ENCODE measurements at places on chromosomes 6 and 20.

- DNase-seq = no peak
Measured at GRCh38 chr20:52420805-52421204, 229.2 kb upstream of the ZFP64 start.

GRCh38 chr6:34510299-34510698, 44.4 kb downstream of the PACSIN1 start:
- no peak for DNase-seq

DNA sequence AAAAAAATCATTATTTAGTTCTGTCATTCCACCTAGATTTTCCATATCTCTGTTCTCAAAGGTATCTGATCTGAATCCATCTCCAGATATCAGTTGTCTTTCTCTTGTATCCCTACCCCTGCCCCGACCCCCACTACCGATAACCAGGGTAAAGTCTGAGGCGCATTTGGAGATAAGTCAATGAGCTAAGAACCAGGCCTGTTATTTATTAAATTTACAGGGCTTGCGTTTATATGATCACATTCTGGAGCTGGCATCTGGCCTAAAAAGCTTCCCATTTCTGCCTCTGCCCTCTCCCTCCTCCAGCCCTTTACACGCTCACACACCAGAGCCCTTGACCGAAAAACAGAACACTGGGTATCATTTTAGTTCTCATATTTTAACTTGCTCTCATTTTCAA, 144.7 kb downstream of the ALDH8A1 start:
- no peak for DNase-seq

DNA sequence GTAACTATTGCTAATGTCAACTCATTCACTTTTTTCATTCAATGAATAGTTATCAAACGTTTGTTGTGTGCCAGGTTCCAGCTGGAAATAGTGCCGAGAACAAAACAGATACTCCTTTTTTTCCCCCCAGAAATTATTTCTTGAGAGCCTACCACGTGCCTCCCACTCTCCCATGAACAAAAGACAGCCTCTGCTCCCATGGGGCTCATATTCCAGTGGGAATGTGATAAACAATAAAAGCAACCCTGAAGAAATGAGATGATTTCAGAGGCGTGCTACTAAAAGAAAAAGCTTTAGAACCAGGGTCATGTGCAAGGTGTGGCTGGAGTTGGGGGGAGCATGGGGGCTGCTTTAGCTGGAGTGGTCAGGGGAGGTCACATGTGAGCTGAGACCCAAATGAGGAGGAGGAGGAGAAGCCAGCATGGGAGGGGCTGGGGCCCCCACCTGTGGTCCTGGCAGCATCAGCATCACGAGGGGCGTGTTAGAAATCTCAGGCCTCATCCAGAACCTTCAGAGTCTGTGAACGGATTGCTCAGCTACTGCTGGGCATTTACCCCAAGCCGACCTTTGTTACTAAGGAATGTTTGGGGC, 157.4 kb downstream of the EYA2 start:
- DNase-seq = no peak
